Urinary bladder (tissue), 4 donors: ENCODE measurements at places on chromosomes 6 and 20. TPM values are rescaled to one million over a fixed set of nuclear protein-coding genes. Genes with fewer than 3 reads are reported as not detected.

The SGK2 gene
- 1.9 TPM for polyA plus RNA-seq

The NTSR1 gene
- 0.34 TPM for polyA plus RNA-seq

The TFAP2D gene
- not detected for polyA plus RNA-seq

The TMEM14C gene
- 147 TPM for polyA plus RNA-seq

The NANP gene
- 2.5 TPM for polyA plus RNA-seq

The HDGFL1 gene
- polyA plus RNA-seq: not detected

The LY6G6C gene
- not detected for polyA plus RNA-seq

The NRN1 gene
- 22.7 TPM for polyA plus RNA-seq

The KHDC1 gene
- polyA plus RNA-seq: 4.2 TPM

The CST3 gene
- polyA plus RNA-seq: 1,484 TPM

The FHL5 gene
- 12.8 TPM for polyA plus RNA-seq

The C20orf144 gene
- polyA plus RNA-seq: 0.03 TPM

The FAM210B gene
- polyA plus RNA-seq: 49.0 TPM

The PLN gene
- 96.0 TPM for polyA plus RNA-seq

The ZNF341 gene
- 3.1 TPM for polyA plus RNA-seq

The APCDD1L gene
- polyA plus RNA-seq: 5.6 TPM

The TREM2 gene
- polyA plus RNA-seq: 1.5 TPM

The SMOC2 gene
- polyA plus RNA-seq: 176 TPM

The UST gene
- polyA plus RNA-seq: 12.4 TPM

The BNIP5 gene
- not detected for polyA plus RNA-seq

The HM13 gene
- polyA plus RNA-seq: 90.4 TPM

The HMGCLL1 gene
- polyA plus RNA-seq: 2.5 TPM

The TNFRSF21 gene
- 43.2 TPM for polyA plus RNA-seq

The ZNF831 gene
- polyA plus RNA-seq: 0.18 TPM

The PTK6 gene
- 3.4 TPM for polyA plus RNA-seq

The SYNGAP1 gene
- polyA plus RNA-seq: 19.6 TPM

The DDO gene
- polyA plus RNA-seq: 2.0 TPM

The TREM1 gene
- polyA plus RNA-seq: 0.66 TPM

The E2F1 gene
- polyA plus RNA-seq: 3.5 TPM

The HACE1 gene
- 11.4 TPM for polyA plus RNA-seq

The OPRM1 gene
- 0.09 TPM for polyA plus RNA-seq

The CCDC170 gene
- polyA plus RNA-seq: 0.33 TPM

The TRIM15 gene
- not detected for polyA plus RNA-seq

The BPI gene
- polyA plus RNA-seq: 0.09 TPM

The MAP7 gene
- 3.3 TPM for polyA plus RNA-seq

The RIMS4 gene
- polyA plus RNA-seq: 0.14 TPM
